ENCODE measurements at places on chromosomes 7 and 10. TPM values are rescaled to one million over a fixed set of nuclear protein-coding genes. Genes with fewer than 3 reads are reported as not detected.

DNA sequence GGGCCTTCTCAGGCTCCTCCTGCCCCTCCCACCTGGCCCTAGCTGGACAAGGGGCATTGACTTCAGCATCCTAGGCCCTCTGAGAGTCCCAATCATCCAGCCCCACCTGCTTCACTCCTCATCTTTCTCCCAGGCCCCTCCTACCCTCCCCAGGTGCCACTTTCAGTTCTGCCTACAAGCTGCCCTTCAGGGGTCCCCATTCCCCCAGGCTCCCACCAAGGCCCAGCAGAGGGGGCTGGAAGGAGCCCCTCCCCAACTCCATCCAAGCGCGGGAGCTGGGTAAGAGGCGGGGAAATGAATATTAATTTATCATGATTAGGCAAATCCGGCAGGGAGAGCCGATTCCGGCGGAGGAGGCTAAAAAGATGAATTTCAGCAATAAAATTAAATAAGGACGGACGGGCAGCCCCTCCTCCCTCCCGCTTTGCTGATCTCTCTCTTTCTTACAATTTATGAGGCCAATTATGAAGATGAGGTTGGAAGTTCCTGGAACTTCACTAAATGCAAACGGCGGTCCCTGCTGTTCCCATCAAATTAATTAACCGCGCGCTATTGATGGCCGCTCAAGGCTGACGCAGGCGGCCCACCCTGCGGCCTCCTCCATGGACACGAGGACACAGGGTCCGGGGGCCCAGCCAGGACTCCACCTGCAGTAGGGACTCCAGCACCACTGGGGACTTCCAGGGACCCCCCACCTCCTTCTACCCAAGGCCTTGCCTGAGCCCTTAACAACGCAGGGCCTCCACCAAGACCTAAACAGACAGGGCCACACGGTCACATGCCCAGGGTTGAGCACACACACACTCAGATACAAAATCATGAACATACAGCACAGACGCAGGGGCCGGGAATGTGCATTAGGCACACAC, 13.9 kb downstream of the POLL start:
- no peak for DNase-seq

DNA sequence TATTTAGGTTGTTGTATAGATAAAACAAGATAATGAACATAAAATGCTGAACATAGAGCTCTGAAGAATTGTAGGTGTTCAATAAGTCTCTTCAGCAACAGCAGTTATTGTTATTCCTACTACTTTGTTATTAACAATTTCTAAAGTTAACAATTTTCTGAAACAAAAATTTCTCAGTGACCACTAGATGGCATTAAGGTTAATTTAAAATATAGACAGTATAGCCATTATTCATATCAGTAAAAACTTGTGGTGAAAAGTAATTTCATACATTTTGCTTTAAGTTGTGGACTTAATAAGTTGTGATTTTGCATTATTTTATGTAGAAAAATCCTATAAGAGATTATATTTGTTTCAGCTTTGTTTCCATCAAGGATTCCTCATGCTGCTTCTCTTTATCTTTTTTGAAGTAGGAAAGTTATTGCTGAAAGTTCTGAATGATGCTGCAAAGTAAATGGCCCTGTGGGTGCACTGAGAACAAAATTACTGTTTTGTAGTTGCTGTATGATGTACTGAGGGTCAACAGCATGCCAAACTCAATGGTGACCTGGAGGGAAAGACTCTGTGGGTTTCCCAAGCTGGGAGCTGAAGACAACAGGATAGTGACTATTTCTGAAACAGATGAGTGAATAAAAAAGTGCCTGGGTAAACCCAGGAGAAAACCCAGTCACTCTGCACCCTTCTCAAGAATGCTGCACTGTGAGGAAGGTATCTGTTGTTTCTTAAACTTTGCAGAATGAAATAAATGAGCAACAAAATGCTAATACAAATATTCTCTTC, 253.6 kb downstream of the KIF20B start:
- no peak for DNase-seq

DNA sequence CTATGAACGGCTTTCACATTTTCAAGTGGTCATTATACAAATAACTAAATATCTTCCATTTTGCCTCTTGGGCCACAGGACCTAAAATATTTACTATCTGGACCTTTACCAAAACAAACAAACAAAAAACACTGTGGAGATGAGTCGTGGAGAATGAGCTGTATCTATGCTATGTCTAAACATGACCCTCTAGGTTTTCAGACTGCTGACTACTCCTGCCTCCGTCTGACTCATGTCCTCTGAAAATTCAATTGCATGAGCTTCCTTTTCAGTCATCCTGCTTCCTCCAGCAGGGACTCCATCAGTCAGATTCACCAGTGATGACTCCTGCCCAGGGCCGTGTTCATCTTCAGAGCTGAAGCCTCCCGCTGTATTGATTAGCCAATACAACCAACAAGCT, 96.8 kb downstream of the COL28A1 start:
- DNase-seq = no peak

MARVELD1 gene
- total RNA-seq = 40.8 TPM

GRCh38 chr10:130037169-130037661, 73.1 kb upstream of the EBF3 start:
- no peak for DNase-seq

CTAGE4 gene
- total RNA-seq = 4.0 TPM

GRCh38 chr7:30327813-30328212, 43.4 kb downstream of the ZNRF2 start:
- no peak for DNase-seq

DOCK4 gene
- 37.9 TPM for total RNA-seq

DNA sequence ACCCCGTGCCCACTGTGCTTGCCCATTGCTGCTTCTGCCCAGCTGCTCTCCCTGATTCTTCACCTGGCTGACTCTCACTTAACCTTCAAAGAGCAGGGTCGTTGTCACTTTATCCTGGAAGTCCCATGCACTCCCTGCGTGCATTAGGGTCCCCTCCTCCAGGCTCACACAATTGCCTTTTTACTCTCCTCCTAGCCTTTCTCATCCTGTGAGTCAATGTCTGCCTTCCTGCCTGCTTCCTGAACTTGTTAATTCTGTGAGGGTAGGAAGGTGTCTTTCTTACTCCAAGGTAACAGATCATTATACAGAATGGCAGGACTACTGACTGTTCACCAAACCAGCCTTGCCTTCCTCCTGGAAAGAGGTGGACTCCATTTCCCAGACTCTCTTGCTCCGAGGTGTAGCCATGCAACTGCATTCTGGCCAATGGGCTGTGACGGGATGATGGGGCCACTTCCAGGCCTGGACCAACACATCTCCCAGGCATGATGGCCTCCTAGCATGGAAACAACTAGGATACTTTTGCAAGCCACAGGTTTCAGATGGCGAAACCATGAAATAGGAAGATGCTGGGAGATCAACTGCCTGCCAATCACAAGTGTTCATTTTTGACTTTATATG, 54.7 kb downstream of the ARHGAP22 start:
- DNase-seq = no peak

- DNase-seq = no peak
Measured at GRCh38 chr10:129799942-129800341, 164.1 kb downstream of the EBF3 start.

- DNase-seq = no peak
Measured at GRCh38 chr7:96183163-96183670, 138.7 kb downstream of the SLC25A13 start.

- DNase-seq = no peak
Measured at GRCh38 chr7:36486336-36486735, 96.7 kb downstream of the ANLN start.

All from ureter (tissue), 1 donor.